ENCODE measurements at places on chromosomes 7 and 10.

DNA sequence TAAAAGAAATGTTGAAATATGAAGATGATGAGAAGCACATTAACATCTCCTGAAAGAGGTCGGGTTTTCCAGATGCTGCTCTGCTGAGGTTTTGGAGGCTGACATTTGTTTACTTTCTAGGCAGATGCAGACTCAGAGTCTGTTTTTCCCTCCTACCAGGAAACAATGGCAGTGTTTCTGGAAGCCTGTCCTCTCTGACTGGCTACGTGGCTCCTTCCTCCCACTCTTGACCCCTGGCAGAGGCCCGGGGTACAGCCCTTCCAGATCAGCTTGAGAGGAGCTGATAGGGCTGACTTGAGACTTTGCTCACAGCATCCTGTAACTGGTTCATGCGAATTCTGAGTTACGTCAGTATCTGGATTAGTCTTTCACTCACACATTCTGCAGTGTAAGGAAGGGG lies 41.1 kb upstream of the IL15RA start:
- DNase-seq: peak; percentile 25

DNA sequence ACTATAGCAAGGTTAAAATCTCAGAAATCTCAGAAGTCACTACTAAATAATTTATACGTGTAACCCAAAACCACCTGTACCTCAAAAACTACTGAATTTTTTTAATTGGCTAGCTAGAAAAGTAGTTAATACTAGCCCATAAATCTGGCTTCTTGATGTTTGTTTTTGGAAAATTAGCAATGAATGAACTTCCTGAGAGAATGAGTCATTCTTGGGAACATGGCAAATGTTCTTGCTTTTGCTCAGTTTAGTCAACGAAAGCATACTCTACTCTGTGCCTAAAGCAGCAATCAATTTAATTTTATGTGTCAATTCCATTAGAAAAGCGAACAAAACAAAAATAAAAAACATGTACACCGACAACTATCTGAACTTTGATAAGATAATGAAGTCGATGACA lies 69.2 kb downstream of the SEMA3E start:
- no peak for DNase-seq

DNA sequence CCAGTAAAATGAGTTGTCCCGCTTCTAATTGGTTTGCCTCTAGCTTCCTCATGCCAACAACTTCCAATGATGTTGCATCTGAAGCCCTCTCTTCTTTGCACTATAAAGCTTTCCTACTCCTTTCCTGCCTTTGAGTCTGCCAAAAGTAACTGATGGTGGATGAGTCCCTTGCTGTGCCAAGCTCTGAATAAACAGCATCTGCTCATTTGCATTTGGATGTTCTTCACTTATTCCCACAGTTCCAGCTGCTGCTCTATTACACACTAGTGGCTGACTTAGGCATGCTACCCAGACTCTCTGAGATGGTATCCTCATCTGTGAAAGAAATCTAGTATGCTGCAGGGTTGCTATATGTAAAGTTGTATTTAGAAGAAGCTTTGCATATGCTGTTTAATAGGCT lies 24.9 kb downstream of the SFR1 start:
- no peak for DNase-seq

DNA sequence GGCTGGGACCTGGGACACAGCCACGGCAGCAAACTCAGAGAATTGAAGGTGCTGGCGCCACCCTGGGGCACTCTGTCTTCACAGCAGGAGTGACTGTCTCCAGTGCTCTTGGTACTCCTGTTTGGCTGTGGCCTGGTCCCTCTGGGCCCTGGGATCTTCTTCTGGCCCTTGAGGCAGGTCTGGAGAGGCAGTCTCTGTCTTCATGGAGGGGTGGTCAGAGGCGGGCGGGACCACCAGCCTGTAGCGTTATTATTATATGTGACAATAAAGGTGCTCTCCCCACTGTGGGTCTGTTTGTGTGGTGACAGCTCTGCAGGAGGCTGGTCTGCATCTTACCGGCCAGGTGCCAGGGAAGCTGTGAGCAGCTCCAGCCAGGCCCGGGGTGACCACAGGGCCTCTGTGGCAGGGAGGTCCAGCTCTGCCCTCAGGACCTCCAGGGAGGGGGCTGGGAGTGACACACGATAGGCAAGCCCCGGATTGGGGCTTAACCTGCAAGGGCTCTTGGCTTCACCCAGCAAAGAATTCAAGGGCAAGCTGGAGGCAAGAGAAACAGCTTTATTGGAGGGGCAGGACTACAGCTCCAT lies 70.3 kb downstream of the MYL10 start:
- no peak for DNase-seq

Data from lower leg skin (tissue), 4 donors.